Ovary (tissue), 10 donors: ENCODE measurements at places on chromosomes 12 and 14. TPM values are rescaled to one million over a fixed set of nuclear protein-coding genes. Genes with fewer than 3 reads are reported as not detected.

PYGL gene
- 49.5 TPM for total RNA-seq

EID3 gene
- 7.3 TPM for total RNA-seq

HOXC11 gene
- not detected for total RNA-seq

CLECL1 gene
- 0.53 TPM for total RNA-seq

- no peak overlapping the region for H3K4me3 ChIP-seq
- no peaks in the 10 kb centered on the region for H3K4me1 ChIP-seq
- H3K27ac ChIP-seq, result no peak overlapping the region
- H3K27me3 ChIP-seq, result no peaks in the 10 kb centered on the region
- DNase-seq, result no peak
Measured at GRCh38 chr12:91636721-91637120, 454.1 kb upstream of the DCN start.

DNA sequence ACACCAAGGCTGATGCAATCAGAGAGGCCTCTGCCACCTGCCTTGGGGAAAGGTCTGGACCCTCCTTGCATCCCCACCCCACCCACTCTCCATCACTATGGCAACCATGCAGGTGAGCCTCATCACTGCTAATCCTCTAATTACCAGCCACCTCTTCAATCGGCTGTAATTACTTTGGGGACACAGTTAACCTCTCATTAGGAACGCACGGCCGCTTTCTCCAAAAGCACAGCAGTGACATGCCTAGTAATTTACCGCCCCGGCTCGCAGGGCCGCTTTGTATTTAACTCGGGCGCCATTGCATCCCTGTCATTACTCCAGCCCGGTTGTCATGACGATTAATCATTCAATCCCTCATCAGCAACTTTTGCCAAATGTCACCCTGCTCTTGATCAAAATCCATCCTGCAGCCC is 36.3 kb upstream of the FAM222A start:
- H3K27ac ChIP-seq, result no peak overlapping the region
- no peaks in the 10 kb centered on the region for H3K36me3 ChIP-seq
- H3K4me3 ChIP-seq, result no peak overlapping the region
- H3K27me3 ChIP-seq, result no peaks in the 10 kb centered on the region
- no peaks in the 10 kb centered on the region for H3K4me1 ChIP-seq

- DNase-seq, result no peak
- H3K4me3 ChIP-seq, result no peak overlapping the region
- no peak overlapping the region for H3K27ac ChIP-seq
- no peaks in the 10 kb centered on the region for H3K27me3 ChIP-seq
- no peaks in the 10 kb centered on the region for H3K36me3 ChIP-seq
Measured at GRCh38 chr12:17344649-17345048, 738.7 kb upstream of the LMO3 start.

DNA sequence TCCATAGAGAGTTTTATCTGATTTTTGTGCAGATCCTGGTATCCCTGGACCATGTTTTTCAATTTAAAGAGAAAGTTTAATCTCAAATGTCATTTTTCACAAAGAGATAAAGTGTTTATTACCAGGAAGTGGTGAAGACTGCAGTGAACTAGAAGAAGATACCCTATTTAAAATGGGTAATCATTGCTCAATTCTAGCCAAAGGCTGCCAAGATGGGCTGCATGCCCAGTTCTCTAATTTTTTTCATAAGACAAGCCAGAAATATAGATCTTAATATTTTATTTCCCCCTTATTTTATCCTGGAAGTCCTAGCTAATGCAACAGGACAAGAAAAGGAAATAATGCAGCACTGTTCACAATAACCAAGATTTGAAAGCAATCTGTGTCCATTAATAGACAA is 343.5 kb downstream of the PCNX1 start:
- DNase-seq, result no peak
- H3K27me3 ChIP-seq, result no peaks in the 10 kb centered on the region

- H3K36me3 ChIP-seq, result no peaks in the 10 kb centered on the region
- no peaks in the 10 kb centered on the region for H3K27me3 ChIP-seq
- H3K4me1 ChIP-seq, result no peaks in the 10 kb centered on the region
- no peak overlapping the region for H3K27ac ChIP-seq
- DNase-seq, result no peak
- no peak overlapping the region for H3K4me3 ChIP-seq
Measured at GRCh38 chr14:66965831-66966230, 223.4 kb upstream of the GARIN2 start.

DNA sequence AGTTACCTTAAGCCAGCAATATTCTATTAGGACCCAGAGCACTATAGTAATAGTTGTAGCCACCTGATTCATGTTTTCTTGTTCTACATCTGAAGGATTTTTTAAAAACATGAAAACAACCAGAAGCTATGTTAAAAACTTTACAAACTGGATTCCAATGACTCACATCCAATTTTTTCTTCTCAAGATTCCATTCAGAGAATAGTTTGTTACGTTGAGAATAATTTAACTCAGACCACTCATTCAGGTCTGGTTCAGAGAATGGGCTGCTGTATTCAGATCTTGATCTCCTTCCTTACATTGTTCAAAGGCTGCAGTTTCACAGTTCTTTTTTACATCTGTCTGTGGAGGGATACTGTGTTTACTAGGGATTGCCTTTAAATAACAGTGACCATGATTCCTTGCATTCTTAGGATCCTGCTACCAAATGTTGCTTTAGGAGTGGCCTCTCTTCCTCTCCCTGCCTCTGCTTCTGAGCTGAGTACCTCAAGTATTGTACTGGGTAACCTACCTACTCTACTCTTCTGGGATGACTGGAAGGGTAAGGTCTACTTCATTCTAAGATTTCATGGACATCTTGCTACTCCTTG is 448.0 kb upstream of the FBXO33 start:
- no peaks in the 10 kb centered on the region for H3K4me1 ChIP-seq
- no peaks in the 10 kb centered on the region for H3K36me3 ChIP-seq
- H3K4me3 ChIP-seq, result no peak overlapping the region
- DNase-seq, result no peak

DNA sequence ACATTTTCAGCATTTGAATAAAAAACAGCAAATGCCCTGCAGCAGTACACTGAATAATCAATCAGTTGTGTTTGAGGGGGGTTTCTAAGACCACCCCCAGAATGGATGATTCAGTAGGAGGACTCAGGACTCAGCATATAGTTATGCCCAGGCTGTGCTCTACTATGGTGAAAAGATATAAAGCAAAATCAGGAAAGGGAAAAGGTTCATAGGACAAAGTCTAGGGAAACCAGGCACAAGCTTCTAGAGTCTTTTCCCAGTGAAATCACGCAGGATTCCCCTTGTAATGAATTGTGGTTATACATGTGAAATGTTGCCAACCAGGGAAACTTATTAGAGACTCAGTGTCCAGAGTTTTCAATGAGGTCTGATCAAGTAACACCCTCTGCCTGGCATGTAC is 25.0 kb upstream of the SLC17A8 start:
- no peaks in the 10 kb centered on the region for H3K36me3 ChIP-seq
- H3K4me1 ChIP-seq, result no peaks in the 10 kb centered on the region
- H3K27me3 ChIP-seq, result no peaks in the 10 kb centered on the region
- no peak overlapping the region for H3K4me3 ChIP-seq

DNA sequence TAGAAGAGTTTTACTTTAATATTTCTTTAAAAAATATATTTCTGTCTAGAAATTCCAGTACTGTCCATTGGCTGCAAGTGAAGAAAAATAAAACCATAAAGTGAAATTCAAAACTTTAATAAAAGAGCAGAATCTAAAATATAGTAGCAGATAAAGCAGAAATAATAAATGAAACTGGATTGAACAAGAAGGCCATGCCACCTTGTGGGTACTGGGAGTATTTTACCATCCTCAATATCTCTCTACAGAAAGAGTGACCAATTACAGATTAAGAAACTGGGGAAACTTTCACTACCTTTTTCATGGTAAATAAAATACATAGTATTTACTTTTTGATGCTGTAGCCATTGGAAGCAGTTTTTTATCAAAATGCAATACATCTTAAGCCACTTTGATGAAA is 220.5 kb downstream of the BCAT1 start:
- H3K27me3 ChIP-seq, result no peaks in the 10 kb centered on the region
- no peak for DNase-seq
- H3K36me3 ChIP-seq, result no peaks in the 10 kb centered on the region
- H3K4me1 ChIP-seq, result no peaks in the 10 kb centered on the region

DNA sequence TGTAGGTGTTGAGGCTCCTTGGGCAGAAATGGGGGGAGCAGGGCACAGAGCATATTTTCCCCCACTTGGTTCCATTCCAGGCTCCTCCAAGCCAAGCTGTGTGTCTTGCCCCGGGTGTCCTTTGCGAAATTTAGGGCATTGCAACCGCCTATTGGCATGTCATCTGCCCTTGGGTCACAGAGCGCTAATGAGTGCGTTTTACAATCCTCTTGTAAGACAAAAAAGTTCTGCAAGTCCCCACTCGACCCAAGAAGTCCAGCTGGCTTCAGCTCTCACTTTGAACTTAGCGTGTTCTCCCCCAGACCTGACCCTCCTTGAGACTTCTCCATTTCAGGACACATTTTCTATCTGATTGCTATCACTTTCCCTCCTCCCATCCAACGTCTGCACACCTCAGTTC is 6.1 kb upstream of the LRTM2 start:
- no peak for DNase-seq
- H3K27ac ChIP-seq, result no peak overlapping the region
- H3K4me3 ChIP-seq, result no peak overlapping the region
- no peaks in the 10 kb centered on the region for H3K4me1 ChIP-seq

DNA sequence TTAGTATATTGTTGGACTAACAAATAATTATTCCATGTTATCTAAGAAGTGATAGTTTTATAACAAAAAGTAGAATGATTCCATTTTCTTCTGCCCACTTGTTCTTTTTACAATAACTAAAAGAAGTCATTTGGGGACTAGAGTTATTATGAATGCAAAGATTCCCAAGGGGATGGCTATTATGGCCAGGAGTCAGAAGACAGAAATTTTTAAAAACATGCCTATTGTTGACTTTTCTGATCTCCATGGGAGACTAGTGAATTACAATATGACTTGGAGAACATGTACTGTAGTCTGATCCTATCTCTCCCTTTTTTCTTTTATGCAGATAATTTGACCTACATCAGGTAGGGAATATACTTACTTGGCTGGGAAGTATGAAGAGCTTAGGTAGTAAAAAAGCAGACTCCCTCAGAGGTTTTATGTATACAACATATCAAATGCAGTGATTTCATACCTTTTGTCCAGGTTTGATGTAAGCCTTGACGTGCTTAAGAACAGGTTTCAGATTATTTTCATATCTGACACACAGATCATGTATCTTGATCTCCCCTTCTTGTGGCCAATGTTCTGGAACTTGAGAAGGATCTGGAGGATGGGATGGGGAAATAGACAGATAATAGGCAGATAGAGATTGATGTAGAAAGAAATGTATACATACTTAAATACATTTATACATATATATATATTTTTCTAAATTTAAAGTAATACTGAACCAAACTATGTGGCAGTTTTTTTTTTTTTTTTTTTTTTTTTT is 41.0 kb upstream of the KCNJ8 start:
- H3K27ac ChIP-seq, result no peak overlapping the region
- no peak for DNase-seq
- peaks cover 2% of the 10 kb centered on the region for H3K4me1 ChIP-seq
- H3K36me3 ChIP-seq, result no peaks in the 10 kb centered on the region
- no peaks in the 10 kb centered on the region for H3K27me3 ChIP-seq
- H3K4me3 ChIP-seq, result no peak overlapping the region
